NCI-H1048 (cell line): ENCODE measurements at places on chromosomes 3 and 15.

- DNase-seq = no peak
Observed at GRCh38 chr3:107446706-107447105, 69.5 kb downstream of the CCDC54 start.

- no peak for DNase-seq
Observed at GRCh38 chr3:157101486-157101885, 58.5 kb downstream of the CCNL1 start.

- DNase-seq = no peak
Observed at GRCh38 chr3:25554376-25554775, 110.3 kb downstream of the TOP2B start.

GRCh38 chr15:99443768-99444446, 121.9 kb upstream of the MEF2A start:
- DNase-seq = no peak

DNA sequence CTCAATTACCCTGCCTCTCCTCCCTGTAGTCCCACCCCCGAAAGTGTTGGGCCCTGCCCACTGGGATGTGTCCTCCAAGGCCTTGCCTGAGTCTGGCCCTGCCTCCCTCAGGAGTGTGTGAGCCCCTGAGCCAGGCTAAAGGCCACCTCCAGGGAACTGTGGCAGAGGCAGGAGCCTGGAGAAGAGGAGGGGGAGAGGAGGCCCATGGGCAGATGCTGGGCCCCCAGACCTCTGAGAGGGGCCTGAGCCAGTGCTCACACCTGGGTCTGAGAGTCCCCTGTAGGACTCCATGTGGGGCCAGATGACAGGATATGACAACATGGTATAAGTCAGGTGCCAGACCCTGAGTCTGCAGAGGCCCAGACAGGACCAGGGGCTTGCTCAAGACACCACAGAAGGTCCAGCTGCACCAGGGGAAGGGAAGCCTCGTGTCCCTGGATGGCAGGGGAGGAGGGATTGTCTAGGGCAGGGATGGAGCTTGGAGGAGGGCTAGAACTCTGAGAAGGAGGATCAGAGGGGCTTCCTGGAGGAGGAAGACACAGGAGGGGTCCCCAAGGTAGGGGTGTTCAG, 217.9 kb downstream of the TBC1D2B start:
- DNase-seq = no peak

GRCh38 chr3:71109241-71109976, 474.1 kb downstream of the FOXP1 start:
- DNase-seq = no peak

DNA sequence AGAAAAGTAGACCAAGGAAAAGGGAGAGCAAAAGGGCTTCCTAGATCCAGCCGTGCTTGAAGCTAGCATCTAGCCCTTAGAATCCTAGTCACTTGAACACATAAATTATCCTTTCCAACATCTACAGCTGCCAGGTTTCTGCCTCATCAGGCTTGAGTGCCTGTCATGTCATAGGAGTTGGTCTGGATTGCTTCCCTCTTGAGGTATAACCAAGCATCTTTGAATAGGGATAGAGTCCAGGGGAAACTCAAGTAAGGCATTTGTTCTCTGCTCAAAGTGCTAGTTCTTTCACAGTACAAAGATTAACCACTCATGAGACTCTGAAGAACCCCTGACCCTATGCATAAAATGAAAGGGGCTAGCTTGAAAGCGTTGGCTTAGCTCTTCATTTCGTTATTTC, 72.3 kb downstream of the SLCO3A1 start:
- DNase-seq = no peak

GRCh38 chr15:39625856-39626255, 45.0 kb downstream of the THBS1 start:
- no peak for DNase-seq

GRCh38 chr3:73786321-73786807, 161.6 kb upstream of the PDZRN3 start:
- DNase-seq = no peak

DNA sequence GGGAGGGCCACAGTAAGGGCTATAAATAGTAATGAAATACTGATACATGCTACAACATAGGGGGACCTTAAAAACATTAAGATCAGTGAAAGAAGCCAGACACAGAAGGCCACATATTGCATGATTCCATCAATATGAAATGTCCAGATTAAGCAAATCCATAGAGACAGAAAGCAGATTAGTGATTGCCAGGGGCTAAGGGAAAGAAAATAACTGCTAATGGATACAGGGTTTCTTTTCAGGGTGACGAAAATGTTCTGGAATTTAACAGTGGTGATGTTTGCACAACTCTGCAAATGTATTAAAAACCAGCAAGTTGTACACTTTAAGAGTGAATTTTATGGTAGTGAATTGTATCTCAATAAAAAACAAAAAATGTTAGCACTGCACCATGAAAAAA, 37.0 kb downstream of the PIK3R4 start:
- no peak for DNase-seq

- DNase-seq = no peak
Observed at GRCh38 chr15:70172124-70172523, 74.4 kb upstream of the TLE3 start.

DNA sequence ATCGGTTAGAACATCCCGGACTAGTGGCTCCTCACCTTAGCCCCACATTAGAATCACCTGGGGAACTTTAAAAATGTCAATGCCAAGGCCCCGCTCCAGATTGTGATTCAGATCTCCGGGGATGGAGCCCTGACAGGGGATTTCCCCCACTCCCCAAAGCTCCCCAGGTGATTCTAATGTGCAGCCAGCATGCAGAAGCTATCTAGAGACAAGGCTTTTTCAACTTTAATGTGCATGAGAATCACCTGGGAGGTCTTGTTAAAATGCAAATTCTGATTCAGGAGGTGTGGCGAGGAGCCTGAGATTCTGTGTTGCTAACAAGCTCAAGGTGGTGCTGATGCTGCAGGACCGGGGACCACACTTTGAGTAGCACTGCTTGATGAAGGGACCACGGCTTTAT, 156.7 kb downstream of the RAB11A start:
- DNase-seq = no peak

- DNase-seq = no peak
Observed at GRCh38 chr3:112656043-112656442, 15.1 kb upstream of the CCDC80 start.

GRCh38 chr3:11641683-11642430, 1.9 kb downstream of the VGLL4 start:
- DNase-seq = no peak

- no peak for DNase-seq
Observed at GRCh38 chr3:55405436-55405835, 81.7 kb downstream of the WNT5A start.

GRCh38 chr3:108352176-108352575, 55.8 kb downstream of the HHLA2 start:
- DNase-seq = no peak

DNA sequence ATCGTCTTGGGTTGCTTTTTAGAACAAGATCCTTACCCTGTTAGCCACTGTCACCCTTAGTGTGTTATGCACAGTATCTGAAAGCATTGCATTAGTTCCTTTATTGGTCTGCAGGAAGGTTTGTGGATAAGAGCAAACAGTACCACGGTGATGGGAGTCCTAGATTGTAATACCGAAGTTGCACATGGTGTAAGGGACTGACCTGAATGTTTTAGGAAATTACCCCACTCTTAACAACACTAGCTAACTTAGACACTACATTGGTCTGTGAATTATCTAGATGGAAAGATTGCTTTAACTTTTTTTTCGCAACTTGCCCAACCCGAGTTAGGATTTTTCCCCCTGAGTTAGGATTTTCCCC, 1.3 kb downstream of the STT3B start:
- DNase-seq = no peak

- no peak for DNase-seq
Observed at GRCh38 chr3:158642474-158643210, 1.7 kb upstream of the GFM1 start.
